Right lung (tissue), 10 donors: ENCODE measurements at places on chromosomes 12 and 14.

- DNase-seq = peak; percentile 31
These were observed 378.7 kb downstream of the PRKD1 start for GRCh38 chr14:29548948-29549370.

DNA sequence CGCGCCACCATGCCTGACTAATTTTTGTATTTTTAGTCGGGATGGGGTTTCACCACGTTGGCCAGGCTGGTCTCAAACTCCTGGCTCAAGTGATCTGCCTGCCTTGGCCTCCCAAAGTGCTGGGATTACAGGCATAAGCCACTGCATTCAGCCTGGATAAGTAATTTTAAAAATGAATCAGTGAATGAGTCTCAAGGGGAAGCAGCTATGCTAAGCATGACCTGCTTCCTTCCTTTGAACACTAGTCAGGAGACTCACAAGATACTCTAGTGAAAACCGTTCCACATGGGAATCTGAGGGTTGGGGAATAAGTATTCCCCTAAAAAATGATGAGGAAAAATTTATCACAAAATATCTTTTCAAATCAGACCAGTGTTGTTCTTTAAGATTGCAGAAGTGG is 10.7 kb upstream of the FAM234B start:
- DNase-seq = no peak

- DNase-seq = peak; percentile 79
These were observed 17.3 kb upstream of the TMPRSS12 start for GRCh38 chr12:50825372-50825838.

DNA sequence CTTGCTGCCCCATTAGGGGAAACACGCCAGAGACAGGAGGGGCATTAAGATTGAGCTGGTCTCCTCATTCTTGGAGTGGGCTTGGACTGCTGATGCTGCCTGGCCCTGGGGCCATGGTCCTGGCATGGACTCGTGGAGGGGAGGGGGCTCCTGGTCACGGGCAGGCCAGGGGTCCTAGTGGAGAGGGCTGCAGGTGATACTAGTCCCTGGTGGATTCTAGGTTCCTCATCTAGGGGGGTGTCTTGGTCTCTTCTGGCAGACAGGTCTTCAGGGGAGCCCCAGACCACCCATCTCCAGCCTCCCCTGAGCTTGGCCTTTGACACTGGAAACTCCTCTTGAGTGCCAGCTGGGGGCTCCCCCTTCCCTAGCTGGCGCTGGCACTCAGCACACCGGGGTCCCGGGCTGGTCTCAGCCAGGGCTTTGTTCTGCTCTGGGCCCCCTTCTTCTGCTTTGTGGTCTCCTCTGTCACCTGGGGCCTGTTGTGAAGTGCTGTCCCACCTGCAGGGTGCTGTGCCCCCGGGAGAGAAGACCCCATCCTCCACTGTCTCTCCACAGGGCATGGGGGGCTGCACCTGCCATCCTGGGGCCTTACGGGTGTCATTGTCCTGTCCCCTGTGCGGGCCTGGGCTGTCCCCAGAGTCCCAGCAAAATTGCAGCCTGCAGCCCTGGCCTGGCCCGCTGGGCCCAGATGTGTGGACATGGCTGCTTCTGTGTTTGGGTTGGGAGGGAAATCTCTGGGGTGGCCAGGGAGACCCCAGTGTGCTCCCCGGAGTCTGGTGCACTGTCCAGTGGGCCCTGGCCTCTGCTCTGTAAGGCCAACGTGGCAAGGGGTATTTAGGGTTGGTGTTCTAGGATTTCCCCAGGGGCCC is 2.3 kb downstream of the KIF26A start:
- no peak for DNase-seq

DNA sequence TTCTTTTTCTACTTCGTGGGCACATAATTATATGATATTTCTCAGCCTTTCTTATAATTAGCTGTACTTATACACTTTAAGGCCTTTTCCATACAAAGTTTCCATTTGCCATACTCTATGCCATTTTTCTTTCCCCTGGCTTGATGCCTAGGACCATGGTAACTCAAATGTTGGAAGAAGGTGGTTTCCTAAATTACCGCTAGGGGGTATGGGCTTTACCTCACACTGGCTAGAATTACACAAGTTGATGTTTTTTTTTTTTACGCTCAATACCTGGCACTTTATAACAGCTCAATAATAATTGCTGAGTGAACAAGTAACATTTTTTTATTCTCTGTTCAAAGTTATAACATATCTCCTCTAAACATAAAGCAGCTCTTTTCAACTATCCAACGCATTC is 306.8 kb upstream of the LRFN5 start:
- DNase-seq = no peak

- no peak for DNase-seq
These were observed 124.9 kb upstream of the MED13L start for GRCh38 chr12:116402163-116402939.

DNA sequence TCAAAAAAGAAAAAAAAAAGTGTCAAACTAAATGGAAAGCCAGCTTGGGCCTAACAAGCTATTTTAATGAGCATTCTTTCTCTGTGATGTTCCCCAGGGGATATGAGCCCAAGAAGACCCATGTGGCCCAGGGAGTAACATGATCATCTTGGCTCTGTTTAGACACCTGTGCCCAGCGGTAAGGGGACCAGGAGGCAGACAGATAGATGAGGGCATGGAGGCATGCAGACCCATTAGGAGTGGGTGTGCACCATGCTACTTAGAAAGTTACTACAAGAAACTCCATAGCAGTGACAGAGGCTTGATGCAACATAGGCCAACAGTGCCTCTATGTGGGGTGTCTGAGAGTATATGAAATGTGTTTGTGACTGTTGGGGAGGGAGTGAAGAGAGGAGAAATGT is 3.1 kb upstream of the CREBL2 start:
- DNase-seq = no peak

DNA sequence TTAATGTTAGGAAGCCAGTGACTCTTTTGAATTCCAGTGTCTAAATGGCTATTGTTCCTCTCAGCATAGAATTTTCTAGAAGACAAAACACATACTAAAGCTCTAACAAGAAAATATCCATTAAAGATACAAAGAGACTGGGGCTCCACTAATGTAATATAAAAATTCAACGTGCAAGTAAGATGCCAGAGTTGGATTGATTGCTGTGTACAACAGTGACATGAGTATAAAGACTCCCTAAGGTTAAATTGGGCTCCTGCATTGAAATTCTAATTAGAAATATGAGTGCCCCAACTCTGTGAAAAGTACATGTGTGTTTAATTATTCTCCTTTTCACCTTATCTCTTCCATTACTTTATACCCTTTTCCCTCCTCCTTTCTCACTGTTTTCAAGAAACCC is 253.6 kb upstream of the G2E3 start:
- no peak for DNase-seq

- no peak for DNase-seq
These were observed 135.6 kb upstream of the PTPRB start for GRCh38 chr12:70772836-70773235.

DNA sequence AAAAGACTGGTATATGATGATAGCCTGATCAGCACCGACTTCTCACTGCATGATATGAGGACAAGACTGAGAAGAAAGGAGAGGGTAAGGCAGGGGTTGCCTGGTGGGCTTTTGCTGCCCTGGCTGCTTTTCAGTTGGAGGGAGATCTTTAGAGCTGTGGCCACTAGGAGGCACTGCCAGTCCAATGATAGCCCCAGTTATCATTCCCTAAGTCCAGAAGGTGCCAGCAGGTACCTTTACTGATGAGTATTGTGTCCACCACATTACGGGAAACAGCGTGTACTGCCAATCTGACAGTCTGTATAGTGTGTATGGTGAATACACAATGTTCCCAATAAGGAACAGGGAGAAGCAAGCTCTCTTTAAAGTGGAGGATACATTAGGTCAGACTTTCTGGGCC is 55.8 kb upstream of the CCDC175 start:
- no peak for DNase-seq

DNA sequence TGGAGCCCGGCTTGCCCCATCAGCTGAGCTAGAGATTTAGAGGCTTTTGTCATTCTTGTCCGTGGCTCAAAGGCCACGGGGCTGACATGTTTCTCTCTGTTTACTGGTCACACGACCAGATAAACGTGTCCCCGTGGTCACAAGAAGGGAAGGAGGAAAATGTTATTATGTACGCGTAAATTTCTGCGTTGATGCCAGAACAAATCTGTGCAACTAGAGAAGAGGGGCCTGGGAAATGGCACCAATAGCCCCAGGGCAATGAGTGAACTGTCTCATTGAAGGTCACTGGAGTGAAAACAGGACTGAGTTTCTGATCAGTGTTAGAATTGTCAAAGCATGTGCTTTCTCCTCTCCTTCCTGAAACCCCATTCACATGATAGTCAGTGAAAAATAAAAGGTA is 25.3 kb downstream of the OAS2 start:
- no peak for DNase-seq

DNA sequence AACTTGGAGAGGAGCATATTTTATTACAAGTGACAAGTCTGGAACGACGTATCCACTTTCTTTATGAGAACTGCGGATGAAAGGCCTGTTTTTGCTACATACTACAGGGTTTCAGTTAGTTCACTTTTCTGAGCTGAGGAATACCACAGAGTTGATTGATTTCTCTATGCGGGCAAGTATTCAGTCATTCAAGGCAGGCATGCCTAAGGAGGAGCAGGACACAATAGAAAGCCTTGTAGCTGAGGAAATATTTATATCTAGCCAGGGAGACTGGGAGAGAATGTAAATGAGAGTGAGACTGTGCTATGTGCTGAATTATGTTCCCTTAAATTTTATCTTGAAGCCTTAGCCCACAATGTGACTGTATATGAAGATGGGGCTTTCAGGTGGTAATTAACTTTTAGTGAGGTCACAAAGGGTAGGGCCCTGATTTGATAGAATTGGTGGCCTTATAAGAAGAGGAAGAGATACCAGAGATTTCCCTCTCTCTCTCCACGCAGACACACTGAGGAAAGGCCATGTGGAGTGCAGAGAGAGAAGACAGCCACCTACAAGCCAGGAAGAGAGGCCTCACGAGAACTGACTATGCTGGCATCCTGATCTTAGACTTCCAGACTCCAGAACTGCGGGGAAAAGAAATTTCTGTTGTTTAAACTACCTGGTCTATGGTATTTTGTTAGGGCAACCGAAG is 459.0 kb upstream of the ATP2B1 start:
- no peak for DNase-seq

DNA sequence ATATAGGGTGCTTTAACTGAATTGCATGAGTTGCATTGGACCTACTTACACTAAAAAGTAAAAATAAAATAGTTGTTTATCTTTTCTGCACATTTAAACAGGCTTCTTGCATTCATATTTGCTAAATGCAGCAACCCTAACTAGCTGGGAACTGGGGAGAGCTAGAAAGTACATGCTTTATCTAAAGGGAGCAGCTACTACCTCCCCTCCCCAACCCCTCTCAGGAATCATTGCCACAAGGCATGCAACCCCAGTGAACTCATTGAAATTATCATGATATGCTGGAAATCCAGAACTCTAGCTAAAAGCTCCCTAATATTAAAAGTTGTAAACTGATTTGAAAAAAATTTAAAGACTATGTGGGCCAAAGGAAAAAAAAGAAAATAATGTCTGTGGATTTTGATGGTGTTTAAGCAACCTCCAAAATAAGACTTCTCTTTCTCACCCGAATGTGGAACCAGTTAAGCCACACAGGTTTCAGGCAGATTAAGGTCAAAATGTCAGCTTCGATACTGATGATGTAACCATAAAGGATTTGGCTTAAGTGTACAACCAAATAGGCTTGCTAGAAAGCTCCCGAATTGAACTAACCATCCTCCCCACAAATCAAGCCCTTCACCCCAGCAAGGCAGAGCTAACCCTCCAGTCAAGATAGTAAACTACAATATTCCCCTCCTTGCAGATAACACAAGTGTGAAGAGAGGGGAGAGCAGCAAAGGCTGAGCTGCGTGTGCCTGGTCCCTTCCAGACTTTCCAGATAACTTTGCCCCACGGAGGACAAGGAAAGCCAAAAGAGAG is 13.8 kb upstream of the POC1B start:
- no peak for DNase-seq

DNA sequence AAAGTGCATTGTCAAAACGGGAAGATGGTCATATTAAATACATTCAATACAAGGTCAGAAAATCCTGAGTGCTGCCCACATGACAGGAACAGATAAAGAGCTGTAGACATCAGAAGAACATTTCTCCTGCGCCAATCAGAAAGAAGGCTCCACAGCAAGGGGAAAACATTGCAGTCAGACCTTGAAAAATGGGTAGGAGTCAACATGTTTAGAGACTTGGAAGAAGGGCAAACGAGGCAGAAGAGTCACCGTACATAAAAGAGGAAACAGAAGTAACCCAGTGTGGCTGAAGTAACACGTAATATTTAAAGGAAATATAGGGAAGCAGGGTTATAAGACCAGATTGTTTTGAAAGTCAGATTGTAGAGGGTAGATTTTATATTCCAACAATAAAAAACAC is 11.9 kb downstream of the SPPL3 start:
- DNase-seq = no peak

DNA sequence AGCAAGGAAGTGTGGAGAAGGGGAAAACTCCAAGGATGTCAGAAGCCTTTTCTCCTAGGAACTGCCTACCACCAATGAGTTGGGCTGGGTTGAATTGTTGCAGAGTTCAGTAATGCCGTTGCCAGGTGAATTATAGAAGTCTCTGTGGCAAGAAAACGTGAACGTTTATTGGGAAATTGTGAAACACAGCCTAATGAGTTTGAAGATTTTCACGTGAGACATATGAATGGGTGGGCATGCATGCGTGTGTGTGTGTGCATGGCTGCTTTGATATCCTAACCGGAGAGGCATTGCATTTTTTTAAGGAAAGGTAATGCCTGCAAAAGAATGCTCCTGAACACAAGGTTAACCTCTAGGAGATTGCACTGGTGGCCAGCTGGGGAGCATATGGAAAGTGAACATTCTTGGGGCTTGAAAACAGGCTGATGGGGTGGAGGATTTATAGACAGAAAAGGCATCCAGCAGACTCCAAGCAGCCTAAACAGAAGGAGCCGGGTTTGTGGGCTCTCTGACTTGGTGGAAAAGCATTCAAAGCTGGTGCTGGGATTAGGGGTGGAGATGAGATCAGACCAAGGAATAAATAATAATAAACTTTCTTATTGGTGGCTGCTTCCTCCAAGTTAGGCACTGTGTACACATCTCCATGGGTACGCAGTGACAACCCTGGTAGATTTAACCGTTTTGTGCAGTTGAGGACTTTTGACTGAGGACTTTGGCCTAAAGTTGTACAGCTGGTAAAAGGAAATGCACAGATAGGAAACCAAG is 67.8 kb downstream of the NTF3 start:
- no peak for DNase-seq

GRCh38 chr14:69924201-69924600 is 45.0 kb downstream of the SMOC1 start:
- no peak for DNase-seq

DNA sequence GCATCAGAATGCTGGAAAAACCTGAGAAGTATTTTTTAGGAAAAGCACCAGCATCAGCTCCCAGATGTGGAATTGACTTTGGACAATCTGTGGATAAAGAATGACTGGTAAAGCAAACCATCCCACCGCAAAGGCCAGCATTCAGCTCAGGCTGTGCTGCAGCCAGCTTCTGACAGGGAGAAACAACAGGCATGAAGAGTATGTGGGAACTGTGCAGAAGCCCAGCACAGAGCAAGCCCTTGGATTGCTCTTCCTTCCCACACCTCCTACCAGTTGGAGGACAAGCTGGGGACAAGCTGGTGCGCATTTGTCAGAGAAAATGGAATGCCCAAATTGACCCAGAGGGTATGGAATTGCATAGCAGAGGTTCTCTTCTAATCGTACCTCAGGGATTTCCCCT is 228.1 kb downstream of the ANO2 start:
- no peak for DNase-seq
